ENCODE measurements at places on chromosomes 3 and 15. TPM values are rescaled to one million over a fixed set of nuclear protein-coding genes. Genes with fewer than 3 reads are reported as not detected.

DNA sequence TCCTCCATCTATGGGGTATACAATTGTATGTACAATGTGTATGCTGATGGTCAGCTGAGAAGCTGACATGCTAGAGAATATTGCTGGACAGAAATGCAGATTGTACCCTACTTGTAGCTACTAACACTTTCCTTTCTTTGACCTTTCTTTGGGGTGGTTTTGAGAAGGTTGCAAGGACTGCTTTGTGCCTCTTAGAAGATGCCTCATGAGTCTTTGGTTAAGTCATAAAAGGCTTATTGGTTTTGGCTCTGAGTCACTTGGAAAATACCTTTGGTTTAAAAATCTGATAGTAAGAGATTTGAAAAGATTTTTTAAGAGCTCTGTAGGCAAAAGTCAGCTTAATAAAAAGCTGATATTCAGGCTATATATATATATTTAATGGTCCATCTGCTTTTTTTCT lies 71.5 kb downstream of the ZMAT3 start:
- H3K27ac ChIP-seq, result peak overlapping the region; percentile 25
- no peaks in the 10 kb centered on the region for H3K27me3 ChIP-seq
- H3K4me1 ChIP-seq, result 0 out of 2 replicates have a peak, but pooled peaks cover 3% of the 10 kb centered on the region

GRCh38 chr15:43446344-43446743 lies 46.6 kb downstream of the TP53BP1 start:
- no peak overlapping the region for H3K4me3 ChIP-seq
- peaks cover 1% of the 10 kb centered on the region for H3K4me1 ChIP-seq
- no peaks in the 10 kb centered on the region for H3K36me3 ChIP-seq
- no peak for DNase-seq

- no peak for DNase-seq
- no peak overlapping the region for H3K27ac ChIP-seq
- H3K4me3 ChIP-seq, result no peak overlapping the region
- H3K36me3 ChIP-seq, result peaks cover 17% of the 10 kb centered on the region
These were observed 53.3 kb downstream of the SLC6A6 start for GRCh38 chr3:14455571-14456317.

GRCh38 chr3:69326855-69327300 lies 59.0 kb downstream of the FRMD4B start:
- no peaks in the 10 kb centered on the region for H3K36me3 ChIP-seq
- H3K27me3 ChIP-seq, result no peaks in the 10 kb centered on the region
- H3K4me1 ChIP-seq, result peaks cover 22% of the 10 kb centered on the region
- peak; percentile 86 for DNase-seq

PLS1 gene
- 1.8 TPM for polyA plus RNA-seq

ZCWPW2 gene
- 0.09 TPM for polyA plus RNA-seq

GRCh38 chr3:34582055-34582454 lies 783.6 kb downstream of the PDCD6IP start:
- no peak for DNase-seq
- no peak overlapping the region for H3K4me3 ChIP-seq
- H3K27ac ChIP-seq, result no peak overlapping the region
- H3K36me3 ChIP-seq, result no peaks in the 10 kb centered on the region
- H3K27me3 ChIP-seq, result no peaks in the 10 kb centered on the region
- H3K4me1 ChIP-seq, result no peaks in the 10 kb centered on the region

CASR gene
- polyA plus RNA-seq, result 0.05 TPM

RPL22L1 gene
- polyA plus RNA-seq, result 403 TPM

GRCh38 chr15:93017526-93017925 lies 71.5 kb downstream of the RGMA start:
- no peak overlapping the region for H3K27ac ChIP-seq
- DNase-seq, result no peak
- peaks cover 24% of the 10 kb centered on the region for H3K36me3 ChIP-seq
- peaks cover 13% of the 10 kb centered on the region for H3K4me1 ChIP-seq

- peaks cover 4% of the 10 kb centered on the region for H3K4me1 ChIP-seq
- H3K27ac ChIP-seq, result no peak overlapping the region
- H3K36me3 ChIP-seq, result no peaks in the 10 kb centered on the region
- H3K4me3 ChIP-seq, result no peak overlapping the region
- no peaks in the 10 kb centered on the region for H3K27me3 ChIP-seq
- no peak for DNase-seq
These were observed 143.1 kb downstream of the WDR76 start for GRCh38 chr15:43969802-43970375.

DNA sequence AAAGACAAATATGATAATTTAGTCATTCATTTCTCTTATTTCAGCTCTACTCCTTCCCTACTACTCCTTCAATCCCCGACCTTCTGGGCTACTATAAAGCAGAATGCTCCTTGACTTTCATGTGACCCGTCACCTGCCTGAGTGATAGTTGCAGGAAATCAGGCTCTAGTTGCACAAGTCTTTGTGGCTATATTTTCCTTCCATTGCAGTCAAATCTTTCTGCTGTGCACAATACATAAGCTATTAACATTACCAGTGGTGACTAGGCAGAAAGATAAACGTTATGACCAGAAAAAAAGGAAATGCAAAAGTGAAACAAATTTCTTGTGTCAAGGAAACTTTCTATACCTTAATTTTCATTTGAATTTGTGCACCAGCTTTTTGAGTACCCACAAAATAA lies 2.3 kb downstream of the SUCNR1 start:
- H3K4me1 ChIP-seq, result peaks cover 13% of the 10 kb centered on the region
- peak overlapping the region; percentile 24 for H3K4me3 ChIP-seq
- H3K27me3 ChIP-seq, result no peaks in the 10 kb centered on the region
- H3K36me3 ChIP-seq, result no peaks in the 10 kb centered on the region
- H3K27ac ChIP-seq, result 0 out of 2 replicates have a peak overlapping the region, but pooled peaks have one; percentile 27
- peak; percentile 28 for DNase-seq

GRCh38 chr3:11720304-11720898 lies 76.7 kb upstream of the VGLL4 start:
- no peaks in the 10 kb centered on the region for H3K36me3 ChIP-seq
- no peak for DNase-seq
- no peaks in the 10 kb centered on the region for H3K4me1 ChIP-seq
- no peaks in the 10 kb centered on the region for H3K27me3 ChIP-seq
- H3K4me3 ChIP-seq, result peak overlapping the region; percentile 83

GRCh38 chr15:68364028-68364659 lies 67.8 kb downstream of the ITGA11 start:
- H3K4me3 ChIP-seq, result no peak overlapping the region
- no peak for DNase-seq
- no peaks in the 10 kb centered on the region for H3K27me3 ChIP-seq
- H3K4me1 ChIP-seq, result no peaks in the 10 kb centered on the region
- no peaks in the 10 kb centered on the region for H3K36me3 ChIP-seq

GRCh38 chr3:117398141-117398899 lies 688.7 kb downstream of the TUSC7 start:
- H3K27ac ChIP-seq, result no peak overlapping the region
- no peaks in the 10 kb centered on the region for H3K36me3 ChIP-seq
- DNase-seq, result no peak

DNA sequence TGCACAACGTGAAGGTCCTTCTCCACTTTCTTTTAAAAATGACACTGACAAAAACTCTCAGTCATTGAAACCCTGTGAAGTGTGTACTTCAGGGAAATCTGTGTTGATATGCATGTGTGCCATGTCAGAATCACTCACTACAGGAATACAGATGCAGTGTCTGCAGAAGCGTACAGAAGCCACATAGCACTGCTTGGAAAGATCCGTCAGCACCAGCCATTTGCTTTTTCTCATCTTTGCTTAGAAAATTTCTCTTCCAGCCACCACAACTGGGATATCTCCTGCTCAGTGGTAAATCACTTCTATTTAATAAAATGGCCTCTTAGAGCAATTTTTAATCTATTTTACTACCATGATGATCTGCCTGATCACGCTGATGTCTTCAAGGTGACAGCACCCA lies 91.3 kb upstream of the ARHGEF26 start:
- no peaks in the 10 kb centered on the region for H3K27me3 ChIP-seq
- H3K4me3 ChIP-seq, result no peak overlapping the region
- no peaks in the 10 kb centered on the region for H3K36me3 ChIP-seq
- H3K4me1 ChIP-seq, result no peaks in the 10 kb centered on the region
- no peak for DNase-seq

DNA sequence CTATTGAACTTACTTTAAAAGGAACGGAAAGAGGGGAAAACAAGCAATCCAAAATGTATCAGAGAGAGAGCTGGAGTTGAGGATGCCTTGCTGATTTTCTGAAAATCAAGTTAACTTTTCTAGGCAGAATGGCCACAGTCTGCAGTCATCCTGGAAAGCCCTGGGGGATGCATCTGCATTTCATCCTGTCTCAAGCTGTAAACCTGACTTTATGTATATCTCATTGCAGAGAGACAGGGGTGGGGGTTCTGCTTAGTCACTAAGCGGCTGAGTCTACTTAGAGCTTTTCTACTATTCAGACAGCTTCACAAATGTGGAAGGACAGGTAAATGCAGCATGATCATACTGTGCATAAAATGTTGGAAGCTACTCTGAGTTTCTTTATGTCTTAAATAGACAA lies 41.4 kb downstream of the MRPS25 start:
- no peak overlapping the region for H3K4me3 ChIP-seq
- no peak for DNase-seq
- no peak overlapping the region for H3K27ac ChIP-seq
- peaks cover 23% of the 10 kb centered on the region for H3K36me3 ChIP-seq

- DNase-seq, result no peak
- H3K27ac ChIP-seq, result no peak overlapping the region
- no peaks in the 10 kb centered on the region for H3K36me3 ChIP-seq
These were observed 174.4 kb downstream of the ARRDC4 start for GRCh38 chr15:98134905-98135304.

SETD5 gene
- 42.1 TPM for polyA plus RNA-seq

GRCh38 chr15:45630917-45631691 lies 3.7 kb upstream of the SQOR start:
- H3K27ac ChIP-seq, result no peak overlapping the region
- no peaks in the 10 kb centered on the region for H3K36me3 ChIP-seq
- no peak overlapping the region for H3K4me3 ChIP-seq
- no peak for DNase-seq

- no peak overlapping the region for H3K4me3 ChIP-seq
- DNase-seq, result no peak
- no peak overlapping the region for H3K27ac ChIP-seq
- no peaks in the 10 kb centered on the region for H3K36me3 ChIP-seq
- no peaks in the 10 kb centered on the region for H3K4me1 ChIP-seq
- H3K27me3 ChIP-seq, result no peaks in the 10 kb centered on the region
These were observed 23.8 kb downstream of the MINAR1 start for GRCh38 chr15:79455943-79456342.

GRCh38 chr3:127542441-127542952 lies 48.0 kb downstream of the TPRA1 start:
- H3K27me3 ChIP-seq, result no peaks in the 10 kb centered on the region
- no peaks in the 10 kb centered on the region for H3K4me1 ChIP-seq
- no peak overlapping the region for H3K4me3 ChIP-seq
- no peaks in the 10 kb centered on the region for H3K36me3 ChIP-seq
- no peak for DNase-seq
- H3K27ac ChIP-seq, result no peak overlapping the region

GRCh38 chr3:149670742-149671492 lies 13.1 kb upstream of the WWTR1 start:
- no peaks in the 10 kb centered on the region for H3K4me1 ChIP-seq
- H3K27me3 ChIP-seq, result no peaks in the 10 kb centered on the region
- no peak for DNase-seq
- H3K36me3 ChIP-seq, result no peaks in the 10 kb centered on the region

CCR8 gene
- polyA plus RNA-seq, result 8.6 TPM

CFAP100 gene
- polyA plus RNA-seq, result not detected

GRCh38 chr3:4509043-4509442 lies 15.9 kb downstream of the ITPR1 start:
- DNase-seq, result no peak
- peaks cover 9% of the 10 kb centered on the region for H3K36me3 ChIP-seq
- no peak overlapping the region for H3K27ac ChIP-seq
- H3K4me1 ChIP-seq, result peaks cover 41% of the 10 kb centered on the region
- no peaks in the 10 kb centered on the region for H3K27me3 ChIP-seq

- H3K27ac ChIP-seq, result no peak overlapping the region
- peaks cover 21% of the 10 kb centered on the region for H3K36me3 ChIP-seq
- H3K4me1 ChIP-seq, result peaks cover 21% of the 10 kb centered on the region
- DNase-seq, result no peak
These were observed 10.0 kb downstream of the LIMD1 start for GRCh38 chr3:45604596-45604995.

ACTC1 gene
- not detected for polyA plus RNA-seq

DNA sequence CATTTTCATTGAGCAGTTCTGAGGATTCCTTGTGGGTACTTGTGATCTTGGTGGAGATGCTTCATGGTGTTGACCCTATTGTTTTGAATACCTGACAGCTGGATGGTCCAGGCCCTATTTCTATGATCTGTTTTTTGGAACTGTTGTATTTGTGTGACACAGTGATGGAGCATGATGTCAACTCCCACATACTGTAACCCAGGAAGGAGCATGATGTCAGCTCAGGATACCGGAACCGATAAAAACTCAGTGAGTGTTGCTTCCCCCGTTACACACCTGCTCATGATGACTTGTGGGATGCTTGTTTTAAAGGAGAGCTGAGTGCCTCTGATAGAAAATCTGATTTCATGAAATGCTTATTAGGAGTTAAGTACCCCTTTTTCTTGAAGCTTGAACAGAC lies 45.1 kb downstream of the ZBTB38 start:
- H3K27me3 ChIP-seq, result no peaks in the 10 kb centered on the region
- DNase-seq, result no peak
- no peak overlapping the region for H3K4me3 ChIP-seq
- no peak overlapping the region for H3K27ac ChIP-seq
- peaks cover 53% of the 10 kb centered on the region for H3K4me1 ChIP-seq
- peaks cover 26% of the 10 kb centered on the region for H3K36me3 ChIP-seq

- H3K27ac ChIP-seq, result peak overlapping the region; percentile 61
- H3K36me3 ChIP-seq, result no peaks in the 10 kb centered on the region
- no peaks in the 10 kb centered on the region for H3K27me3 ChIP-seq
- peak overlapping the region; percentile 93 for H3K4me3 ChIP-seq
- H3K4me1 ChIP-seq, result peaks cover 4% of the 10 kb centered on the region
These were observed 808 bp downstream of the GK5 start for GRCh38 chr3:142224482-142225072.

- H3K36me3 ChIP-seq, result no peaks in the 10 kb centered on the region
- DNase-seq, result no peak
- H3K27ac ChIP-seq, result no peak overlapping the region
- H3K4me1 ChIP-seq, result no peaks in the 10 kb centered on the region
These were observed 110.6 kb upstream of the TNFAIP8L3 start for GRCh38 chr15:51205050-51205975.

CCR9 gene
- polyA plus RNA-seq, result 0.52 TPM

Data from GM12878 (cell line).